Stimulated activated CD4-positive, alpha-beta T cell treated with anti-CD3 and anti-CD28 coated beads, Interleukin-1b, Interleukin-23, amount 100 ng/mL, for 4 hours (primary cell): ENCODE measurements at places on chromosomes 11 and 22.

GRCh38 chr11:114185436-114185835, 110.8 kb upstream of the NNMT start:
- no peak for DNase-seq

DNA sequence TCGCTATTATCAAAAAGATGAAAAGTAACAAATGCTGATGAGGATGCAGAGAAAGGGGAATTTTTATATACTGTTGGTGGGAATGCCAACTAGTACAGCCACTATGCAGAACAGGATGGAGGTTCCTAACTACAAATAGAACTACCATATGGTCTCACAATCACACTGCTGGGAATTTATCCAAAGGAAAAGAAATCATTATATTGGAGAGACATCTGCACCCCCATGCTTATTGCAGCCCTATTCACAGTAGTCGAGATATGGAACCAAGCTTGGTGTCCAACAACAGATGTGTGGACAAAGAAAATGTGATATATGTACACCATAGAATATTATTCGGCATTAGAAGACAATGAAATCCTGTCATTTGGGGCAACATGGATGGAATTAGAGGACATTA, 19.6 kb upstream of the POU2AF2 start:
- no peak for DNase-seq

DNA sequence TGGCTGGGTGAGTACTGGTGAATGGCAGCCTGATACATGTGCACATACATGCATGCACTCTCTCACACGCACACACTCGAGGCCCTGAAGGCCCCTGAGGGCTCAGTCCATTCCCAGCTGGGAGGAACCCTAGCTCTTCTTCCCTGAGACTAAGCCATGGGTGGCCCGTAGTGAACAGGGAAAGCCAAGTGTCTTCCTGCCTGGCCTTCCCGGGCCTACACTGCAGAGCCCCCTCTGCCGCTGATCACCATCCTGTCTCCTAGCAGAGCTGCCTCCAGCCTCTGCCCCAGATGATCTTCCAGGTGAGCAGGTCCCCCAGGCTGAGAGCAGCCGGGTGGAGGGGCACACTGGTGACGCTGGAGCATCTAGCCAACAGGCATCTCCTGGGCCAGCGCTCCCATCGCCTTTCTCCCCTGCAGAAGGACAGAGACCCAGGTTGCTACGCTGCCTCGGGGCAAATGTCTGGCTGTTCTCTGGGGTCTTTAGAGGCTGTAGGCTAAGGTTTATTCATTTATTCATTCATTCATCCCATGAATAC, 57.3 kb downstream of the CD82 start:
- DNase-seq: no peak

DNA sequence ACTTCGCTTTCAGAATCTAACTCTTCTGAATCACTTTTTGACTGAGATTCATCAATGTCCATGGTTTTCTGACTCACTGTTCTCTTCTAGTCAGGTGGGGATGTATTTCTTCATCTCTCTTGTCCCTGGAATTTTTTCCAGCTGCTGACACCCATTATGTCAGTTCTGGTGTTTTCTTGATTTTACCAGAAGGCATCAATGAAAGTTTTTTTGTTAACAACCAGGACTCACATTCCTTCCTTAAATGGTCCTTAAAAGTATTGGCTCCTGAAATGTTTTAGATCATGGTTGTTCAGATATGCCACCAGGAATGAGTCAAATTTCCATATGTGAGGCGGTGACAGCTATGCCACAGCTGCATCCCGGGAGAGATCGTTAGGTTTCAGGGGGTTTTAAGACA, 12.9 kb downstream of the MICAL2 start:
- no peak for DNase-seq

- DNase-seq: no peak
Measured at GRCh38 chr11:128806506-128807261, 60.4 kb downstream of the KCNJ1 start.

- DNase-seq: no peak
Measured at GRCh38 chr22:18059094-18059417, 18.7 kb upstream of the PEX26 start.

- DNase-seq: no peak
Measured at GRCh38 chr11:20112291-20113148, 47.8 kb downstream of the DBX1 start.

DNA sequence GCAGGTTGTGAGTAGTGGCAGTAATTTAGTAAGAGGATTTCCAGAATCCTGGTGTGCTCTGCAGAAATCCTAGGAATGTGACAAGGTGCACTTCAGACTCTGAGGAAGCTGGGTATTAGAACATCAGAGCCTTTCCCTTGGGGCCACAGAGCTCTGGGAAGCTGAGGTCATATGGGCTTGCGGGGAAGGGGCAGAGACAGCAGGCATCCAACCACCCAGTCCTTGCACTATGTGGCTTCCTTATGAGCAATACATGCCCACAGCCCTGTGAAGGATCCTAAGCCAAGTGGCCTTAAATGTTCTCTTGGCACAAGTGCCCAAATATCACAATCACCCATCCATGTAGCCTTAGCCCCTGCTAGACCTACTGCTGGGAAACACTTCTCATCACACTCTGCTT, 46.2 kb downstream of the P4HA3 start:
- DNase-seq: no peak

GRCh38 chr22:19607192-19608002, 83.2 kb upstream of the CLDN5 start:
- DNase-seq: no peak
